ENCODE measurements at places on chromosomes 1 and 21.

DNA sequence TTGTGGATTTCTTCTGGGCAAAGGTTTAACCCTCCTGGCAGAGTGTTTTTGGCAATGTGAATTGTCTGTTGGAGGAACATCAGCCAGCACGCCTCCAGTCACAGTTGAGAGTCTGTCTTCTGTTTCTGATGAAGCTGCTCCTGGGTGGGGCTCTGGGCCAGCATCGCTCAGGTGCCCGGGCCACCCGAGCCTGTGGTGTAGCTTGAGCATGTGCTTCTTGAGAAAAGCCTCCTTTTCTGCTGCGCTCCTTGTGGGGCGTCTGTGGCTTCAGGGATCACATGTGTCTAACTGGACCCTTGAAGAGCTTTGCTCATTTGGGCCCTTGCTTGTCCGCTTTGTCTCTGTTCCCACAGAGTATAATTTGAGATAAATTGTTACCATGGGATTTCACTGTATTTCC, 7.2 kb downstream of the RER1 start:
- no peak for DNase-seq

GRCh38 chr1:23692308-23692871, 784 bp downstream of the RPL11 start:
- DNase-seq = no peak

DNA sequence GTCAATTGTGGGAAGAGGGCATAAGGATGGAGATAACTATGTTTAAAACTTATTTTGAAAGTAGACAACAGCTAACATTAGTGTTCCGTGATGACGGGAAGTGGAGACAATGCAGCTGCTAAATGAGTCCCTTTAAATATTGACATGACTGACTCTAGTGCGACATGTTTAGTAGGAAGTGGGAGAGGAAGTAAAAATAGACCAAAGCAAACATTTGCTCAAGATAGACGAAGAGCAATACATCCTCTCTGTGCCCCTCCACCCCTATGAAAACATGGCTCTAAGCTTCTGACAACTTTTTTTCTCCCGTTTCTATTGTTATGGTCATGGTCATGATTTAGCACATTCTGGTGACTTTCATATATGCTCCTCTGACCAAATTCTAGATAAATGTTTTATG, 60.0 kb upstream of the HMCN1 start:
- no peak for DNase-seq

DNA sequence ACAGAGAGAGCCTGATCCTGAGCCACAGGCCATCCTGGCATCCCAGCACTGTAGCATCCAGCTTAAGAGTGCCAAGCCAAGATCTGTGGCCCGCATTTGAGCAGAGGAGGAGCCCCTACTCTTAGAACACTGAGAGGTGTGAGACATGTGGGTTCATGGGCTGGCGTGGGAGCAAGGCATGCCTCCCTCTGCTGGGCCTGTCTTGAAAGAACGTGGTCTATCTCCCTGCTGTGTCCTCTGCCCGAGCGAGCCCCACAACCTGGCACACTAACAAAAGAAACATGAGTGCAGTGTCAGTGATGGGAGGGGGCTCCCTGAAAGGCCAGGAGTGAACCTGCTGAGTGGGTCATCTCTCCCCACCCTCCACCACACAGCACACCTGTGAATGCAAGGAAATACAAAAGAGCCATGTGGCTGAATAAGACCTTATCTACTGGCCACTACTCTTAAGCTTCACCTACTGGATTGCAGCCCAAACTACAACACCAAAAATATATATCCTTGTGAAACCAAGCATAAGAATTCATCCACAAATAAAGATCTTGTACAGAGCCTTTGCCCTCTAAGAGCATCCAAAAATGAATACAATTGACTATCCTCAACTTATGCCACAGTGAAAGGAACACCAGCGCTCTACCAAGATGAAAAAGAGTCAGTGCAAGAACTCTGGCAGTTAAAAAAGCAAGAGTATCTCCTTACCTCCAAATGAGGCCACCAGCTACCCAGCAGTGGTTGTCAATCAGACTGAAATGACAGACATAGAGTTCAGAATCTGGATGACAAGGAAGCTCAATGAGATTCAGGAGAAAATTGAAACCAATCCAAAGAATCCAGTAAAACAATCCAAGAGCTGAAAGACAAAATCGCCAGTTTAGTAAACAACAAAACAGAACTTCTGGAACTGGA, 259.4 kb upstream of the DAB1 start:
- DNase-seq = no peak

DNA sequence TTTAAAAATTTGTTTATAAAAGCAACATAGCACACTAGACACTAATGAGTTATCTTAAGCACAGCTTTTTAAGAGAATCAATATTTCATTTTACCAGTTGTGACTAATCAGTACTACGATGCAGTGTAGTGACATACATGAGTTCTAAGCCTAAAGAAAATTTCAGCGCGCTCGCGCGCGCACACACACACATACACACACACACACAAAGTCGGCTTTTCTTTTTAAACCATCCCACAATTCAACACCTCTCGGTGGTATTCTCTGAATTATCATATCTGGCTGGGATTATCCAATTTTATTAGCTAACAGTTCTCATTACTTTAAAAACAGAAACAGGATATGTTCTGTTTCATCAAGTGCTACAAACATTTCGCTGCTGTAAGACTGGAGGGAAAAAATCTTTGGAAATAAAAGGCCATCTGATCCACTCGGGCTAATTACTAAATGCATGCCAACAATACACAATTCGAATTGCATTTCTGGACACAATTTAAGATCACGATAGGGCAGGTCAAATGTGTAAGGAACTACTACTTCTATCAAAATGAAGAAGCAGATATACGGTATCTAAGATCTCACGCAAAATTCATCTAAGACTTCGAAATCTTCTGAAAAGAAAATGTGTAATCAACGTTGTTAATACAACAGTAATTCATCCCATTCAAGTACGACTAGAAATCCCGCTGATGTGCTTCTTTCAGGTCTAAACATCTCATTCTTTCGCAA, 1.2 kb downstream of the TUT4 start:
- peak; percentile 38 for DNase-seq

DNA sequence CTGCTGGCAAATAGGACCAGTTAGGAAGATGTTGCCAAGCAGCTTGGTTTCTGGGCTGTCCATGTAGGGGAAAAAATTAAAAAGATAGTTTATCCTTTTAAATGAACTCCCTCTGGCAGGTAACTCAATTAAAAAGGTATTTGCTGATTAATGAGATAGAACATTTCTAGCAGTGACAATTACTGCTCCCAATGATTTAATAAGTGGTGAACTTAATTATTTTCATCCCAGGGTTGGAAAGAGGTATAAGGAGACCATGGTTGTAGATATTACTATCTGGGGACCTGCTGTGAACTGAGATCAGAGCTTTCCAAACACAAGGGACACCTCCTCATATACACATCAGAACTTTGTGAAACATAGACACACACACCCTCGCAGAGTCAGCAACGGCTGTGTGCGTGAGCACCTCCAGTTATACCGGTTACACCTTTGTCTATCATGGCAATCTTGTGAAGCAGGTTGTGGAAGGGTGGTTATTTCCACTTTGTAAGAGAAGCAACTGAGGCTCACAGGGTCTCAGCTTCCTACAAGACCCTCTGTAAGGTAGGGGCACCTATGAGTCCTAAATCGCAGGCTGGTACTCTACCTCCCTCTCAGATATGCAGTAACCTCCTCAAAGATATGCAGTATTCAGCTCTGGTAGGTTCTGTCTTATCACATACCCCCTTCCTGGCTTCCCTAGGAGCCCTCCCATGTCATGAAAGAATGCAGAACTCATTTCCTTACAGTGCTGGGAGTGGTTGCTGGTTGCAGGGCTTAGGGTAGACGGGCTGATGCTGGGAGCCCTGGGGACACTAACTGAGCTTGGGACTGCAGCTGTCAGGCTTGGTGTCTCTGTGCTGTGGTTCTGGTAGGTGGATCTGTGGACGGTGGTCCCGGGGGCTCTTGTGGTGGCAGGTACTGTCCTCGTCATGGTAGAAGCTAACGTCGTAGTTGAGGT, 18.5 kb upstream of the MAGOH start:
- no peak for DNase-seq

DNA sequence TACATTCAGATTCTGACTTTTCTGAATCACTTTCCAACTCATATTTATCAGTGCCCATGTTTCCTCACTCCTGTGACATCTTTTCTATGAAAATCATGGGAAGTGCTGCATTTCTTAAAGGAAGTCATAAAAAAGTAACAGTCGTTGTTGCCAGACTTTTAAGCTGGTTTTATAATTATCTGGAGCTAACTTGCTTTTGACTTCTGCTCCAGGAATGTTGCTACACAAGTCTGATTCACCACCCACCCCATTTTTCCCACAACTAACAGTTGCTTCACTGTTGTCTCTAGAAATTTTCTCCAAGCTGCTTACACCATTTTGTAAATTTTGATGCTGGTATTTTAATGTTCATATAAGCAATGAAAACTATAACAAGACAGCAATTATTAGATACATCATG, 12.2 kb downstream of the FCRLB start:
- no peak for DNase-seq

GRCh38 chr1:201214461-201214860, 23.8 kb downstream of the IGFN1 start:
- DNase-seq = no peak

DNA sequence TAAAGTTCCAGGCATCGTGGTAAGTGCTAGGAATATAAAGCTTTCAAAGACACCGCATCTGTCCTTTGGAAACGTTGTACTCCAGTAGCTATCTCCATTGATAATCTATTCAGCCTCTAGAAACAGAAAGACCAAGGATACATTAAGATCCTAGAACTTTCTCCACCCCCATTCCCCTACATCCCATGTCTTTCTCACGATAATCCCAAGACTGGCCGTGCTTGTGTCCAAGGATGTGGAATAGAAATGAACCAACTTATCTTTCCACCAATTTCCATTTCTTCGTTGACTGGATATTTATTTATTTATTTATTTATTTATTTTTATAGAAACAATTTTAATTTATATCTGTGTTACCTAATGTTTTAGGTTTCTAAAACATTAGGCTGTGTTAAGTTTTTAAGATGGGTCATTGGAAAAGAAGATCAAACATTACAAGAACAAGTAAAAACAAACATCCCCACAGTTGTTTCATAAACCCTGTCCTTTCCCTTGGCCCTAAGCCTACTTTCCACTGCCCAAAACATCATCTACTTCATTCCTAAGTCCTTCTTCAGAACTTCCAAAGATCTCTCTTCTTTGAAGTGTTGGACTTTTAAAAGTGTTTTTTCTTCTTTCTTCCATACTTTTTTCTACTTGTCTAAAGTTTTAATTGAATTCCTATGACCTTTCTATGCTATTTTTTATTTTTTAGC, 39.7 kb downstream of the LRRC8C start:
- DNase-seq = no peak

GRCh38 chr1:79819140-79819539, 812.6 kb upstream of the ADGRL4 start:
- no peak for DNase-seq

GRCh38 chr1:176795929-176796328, 333.0 kb downstream of the PAPPA2 start:
- DNase-seq = no peak

DNA sequence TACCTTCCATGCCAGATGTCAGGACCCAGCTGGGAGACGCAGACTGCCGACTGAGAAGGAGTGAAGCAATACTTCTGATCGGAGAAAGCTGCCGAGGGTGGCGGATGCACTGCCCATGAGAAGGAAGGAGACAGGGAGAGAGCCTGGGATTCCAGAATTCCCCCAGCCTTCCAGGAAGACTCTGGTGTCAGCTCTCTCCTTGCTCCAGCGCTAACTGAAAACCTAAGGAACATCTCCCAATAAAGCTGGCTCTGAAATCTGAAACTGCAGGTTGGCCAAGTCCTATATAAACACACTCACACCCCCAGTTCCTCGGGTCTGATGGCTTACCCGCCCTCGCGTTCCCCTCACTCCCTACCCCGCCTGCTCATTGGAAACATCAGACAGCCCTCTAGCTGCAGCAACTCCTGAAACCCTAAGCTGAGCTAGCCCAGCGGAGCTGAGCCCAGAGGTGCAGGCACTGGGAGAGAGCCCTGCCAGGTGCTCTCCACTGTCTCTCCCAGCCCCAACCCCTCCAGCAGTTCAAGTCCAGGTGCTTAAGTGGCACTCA, 52.3 kb downstream of the PLEKHA6 start:
- DNase-seq = no peak

- no peak for DNase-seq
Measured at GRCh38 chr1:181430015-181430885, 53.1 kb upstream of the CACNA1E start.

GRCh38 chr21:39340687-39341086, 8.2 kb downstream of the HMGN1 start:
- DNase-seq = no peak

- no peak for DNase-seq
Measured at GRCh38 chr1:17529381-17529780, 10.1 kb upstream of the ARHGEF10L start.

GRCh38 chr1:31112266-31112935, 46.9 kb upstream of the PUM1 start:
- DNase-seq = no peak

DNA sequence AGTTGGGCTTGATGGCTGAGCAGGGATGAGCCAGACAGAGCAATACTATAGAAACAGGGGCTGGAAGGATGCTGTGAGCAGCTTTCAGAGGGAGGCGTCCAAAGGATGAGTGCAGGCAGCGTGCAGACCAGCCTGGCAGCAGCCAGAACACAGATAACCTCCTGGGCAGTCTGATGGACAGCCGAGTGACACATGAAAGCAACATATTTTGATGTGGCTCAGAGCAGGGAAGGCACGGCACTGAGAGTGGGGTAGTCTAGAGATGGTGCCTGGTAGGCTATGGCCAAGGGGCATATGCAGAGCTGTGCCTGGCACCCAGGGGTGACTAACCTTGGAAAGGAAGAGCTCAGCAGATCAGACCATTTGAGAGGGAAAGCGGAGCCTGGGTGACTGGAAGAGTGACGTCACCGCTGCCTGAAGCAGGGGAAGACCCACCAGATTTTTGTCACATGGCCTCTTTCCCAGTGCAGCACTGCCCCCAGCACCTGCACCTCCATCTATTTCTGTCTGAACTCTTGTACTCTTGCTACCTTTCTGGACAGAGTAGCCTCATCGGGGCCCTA, 3.6 kb downstream of the PINK1 start:
- no peak for DNase-seq

- DNase-seq = no peak
Measured at GRCh38 chr1:185969028-185969427, 234.8 kb downstream of the HMCN1 start.

DNA sequence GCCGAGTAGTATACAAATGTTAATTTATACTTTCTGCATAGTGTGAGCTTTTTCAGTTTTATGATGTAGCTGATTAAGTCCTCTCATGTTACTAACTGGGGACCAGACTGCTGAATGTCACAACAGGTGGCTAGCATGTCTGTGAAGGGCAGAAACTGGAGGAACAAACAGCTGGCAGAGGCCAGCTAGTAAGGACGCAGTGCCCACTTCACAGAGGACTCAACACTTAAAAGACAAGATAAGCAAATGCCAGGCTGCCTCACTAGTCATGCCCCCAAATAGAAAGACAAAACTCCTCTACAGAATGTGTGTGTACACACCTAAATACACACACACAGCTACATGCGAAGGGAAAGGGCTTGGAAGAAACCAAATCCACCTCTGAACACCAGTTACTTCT, 73.8 kb upstream of the ZNF678 start:
- no peak for DNase-seq
